MG63 (cell line): ENCODE measurements at places on chromosomes 3 and 15. TPM values are rescaled to one million over a fixed set of nuclear protein-coding genes. Genes with fewer than 3 reads are reported as not detected.

CNTN6 gene
- total RNA-seq: not detected in 2 replicates

- DNase-seq: no peak
Observed at GRCh38 chr3:156445117-156446090, 109.5 kb downstream of the SSR3 start.

- DNase-seq: no peak
Observed at GRCh38 chr3:194731506-194732073, 45.9 kb downstream of the FAM43A start.

DNA sequence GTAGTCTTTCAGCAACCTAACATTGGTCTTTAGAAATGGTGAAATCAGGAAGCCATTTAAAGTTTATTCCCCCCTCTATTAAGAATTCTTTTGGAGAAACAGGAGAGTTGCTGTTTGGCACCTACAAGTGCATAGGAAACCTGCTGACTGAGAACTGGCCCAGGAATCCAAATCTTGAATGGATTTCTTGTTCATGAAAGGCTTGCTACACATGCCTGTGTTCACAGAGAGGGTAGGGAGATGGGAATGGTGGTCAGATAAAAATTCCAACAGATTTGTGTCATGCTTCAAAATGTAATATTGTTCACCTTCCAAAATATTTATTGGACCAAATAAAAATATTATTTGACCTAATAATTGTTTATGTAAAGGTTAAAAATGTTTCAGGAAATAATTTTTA is 24.2 kb upstream of the ZPLD1 start:
- no peak for DNase-seq

GOLGA6L7 gene
- total RNA-seq: not detected in 2 replicates

MED12L gene
- total RNA-seq: not detected in 2 replicates

- peak; percentile 55 for DNase-seq
Observed at GRCh38 chr3:54882129-54882833, 45.6 kb downstream of the LRTM1 start.

MRAS gene
- total RNA-seq: 11.0 and 23.4 TPM in 2 replicates

- no peak for DNase-seq
Observed at GRCh38 chr3:86815880-86816279, 175.1 kb downstream of the VGLL3 start.

- DNase-seq: no peak
Observed at GRCh38 chr3:142944342-142944741, 19.1 kb downstream of the PAQR9 start.

DNA sequence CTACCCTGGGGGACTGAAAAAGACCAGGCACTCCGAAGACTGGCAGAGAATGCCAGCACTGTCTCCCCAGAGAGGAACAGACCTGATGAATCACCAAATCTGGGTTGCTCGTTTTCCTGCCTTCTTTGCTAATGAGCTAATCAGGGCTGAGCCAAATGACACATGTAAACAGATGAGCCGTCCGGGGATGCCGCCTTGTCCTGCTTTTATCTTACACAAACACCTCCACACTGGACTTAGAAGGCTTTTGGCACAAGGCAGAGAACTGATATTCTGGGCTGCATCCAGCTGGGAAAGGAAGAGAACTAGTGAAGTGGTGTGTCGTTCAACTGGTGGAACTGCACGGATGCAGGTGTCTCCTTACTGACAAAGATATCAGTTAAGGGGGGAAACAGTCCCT is 88.1 kb downstream of the MECOM start:
- DNase-seq: peak; percentile 79

GRCh38 chr3:143343944-143344343 is 224.4 kb downstream of the CHST2 start:
- DNase-seq: no peak

GRCh38 chr3:157317895-157318294 is 118.8 kb upstream of the PTX3 start:
- DNase-seq: peak; percentile 20

DNA sequence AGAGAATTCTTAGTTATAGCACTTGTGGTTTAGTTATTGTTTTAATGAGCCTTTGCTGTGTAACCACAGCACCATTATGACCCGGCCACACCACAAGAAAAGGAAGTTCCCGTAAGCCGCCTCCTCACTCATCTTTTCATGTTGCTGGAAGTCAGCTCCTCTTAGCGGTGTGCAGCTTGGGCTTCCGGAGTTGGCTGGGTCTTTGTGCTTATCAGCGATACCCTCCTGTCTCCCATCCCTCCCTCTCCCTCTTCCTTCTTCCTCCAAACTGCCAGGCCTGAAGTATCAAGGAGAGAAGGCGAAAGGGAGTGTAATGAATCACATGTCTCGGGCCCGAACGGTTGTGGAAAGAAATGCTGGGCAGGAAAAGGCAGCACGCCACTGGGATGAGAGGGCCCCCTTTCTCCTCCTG is 353.5 kb downstream of the MCTP2 start:
- no peak for DNase-seq

DNA sequence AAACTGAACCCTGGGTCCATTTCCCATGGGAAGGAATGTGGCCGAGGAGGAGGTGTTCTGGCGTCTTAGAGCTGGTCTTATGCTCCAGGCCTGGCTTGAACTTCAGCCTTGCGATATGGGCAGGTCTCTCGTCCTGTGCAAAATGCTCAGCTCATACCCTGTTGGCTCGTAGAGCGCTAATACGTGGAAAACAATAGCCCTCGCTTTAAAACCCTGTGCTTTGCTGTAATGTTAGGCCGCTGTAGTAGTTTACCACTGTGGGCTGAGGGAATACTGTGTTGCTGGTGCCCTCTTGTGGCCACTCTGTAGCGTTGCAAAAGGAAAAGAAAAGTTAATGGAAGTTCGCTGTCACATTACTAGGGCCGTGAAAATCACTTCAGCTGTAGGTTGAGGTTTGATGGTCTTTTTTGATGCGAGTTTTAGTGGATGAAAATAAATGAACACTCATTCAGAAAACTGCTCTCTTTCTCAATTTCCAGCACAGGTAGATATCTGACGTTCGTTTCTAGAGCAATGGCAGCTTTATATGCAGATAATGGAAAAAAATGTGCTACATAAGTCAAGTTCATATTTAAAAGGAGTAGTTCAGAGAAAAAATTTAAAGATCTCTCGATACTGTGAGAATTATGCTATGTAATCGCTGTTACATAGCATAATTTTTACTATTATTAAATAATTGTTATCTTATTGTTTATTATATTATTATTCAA is 92.9 kb downstream of the MCTP2 start:
- DNase-seq: peak; percentile 39

MKRN2OS gene
- total RNA-seq: not detected in 2 replicates

CPNE9 gene
- not detected in 2 replicates for total RNA-seq

DNA sequence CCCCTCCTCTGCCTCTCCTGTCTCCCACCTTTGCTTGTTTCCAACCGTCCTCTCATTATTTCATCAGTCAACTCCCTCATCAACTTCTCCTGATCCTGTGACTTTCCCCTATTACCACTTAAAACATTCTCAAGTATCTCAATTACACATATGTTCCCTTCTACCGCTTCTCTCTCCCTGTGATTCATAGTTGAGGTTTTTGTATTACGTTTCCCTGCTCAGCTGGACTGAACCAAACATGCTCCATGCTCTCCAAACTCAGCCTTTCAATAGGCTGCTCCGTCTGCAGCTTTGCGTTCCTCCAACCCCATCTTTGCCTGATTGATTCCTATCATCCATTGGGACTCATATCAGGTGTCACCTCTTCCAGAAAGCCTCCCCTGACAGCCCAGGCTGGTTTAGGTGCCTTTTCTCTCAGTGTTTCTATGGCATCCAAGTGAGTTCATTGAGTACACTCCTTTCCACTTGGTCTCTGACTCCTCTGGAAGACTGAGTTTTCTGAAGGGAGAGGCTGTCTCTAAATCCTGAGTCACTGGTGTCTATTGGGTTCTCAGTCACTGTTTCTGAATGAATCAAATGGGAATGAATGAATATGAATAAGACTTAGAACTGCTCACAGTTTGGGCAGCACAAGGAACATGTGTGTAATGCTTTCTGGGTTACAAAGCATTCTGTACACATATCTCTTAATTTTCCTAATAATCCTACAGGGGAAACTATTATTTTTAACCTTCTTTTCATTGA is 56.4 kb downstream of the PLD1 start:
- no peak for DNase-seq

AHSG gene
- total RNA-seq: not detected in 2 replicates

GRCh38 chr15:67967871-67968431 is 86.2 kb upstream of the PIAS1 start:
- peak; percentile 77 for DNase-seq

CCR1 gene
- total RNA-seq: not detected in 2 replicates

GRK7 gene
- total RNA-seq: not detected in 2 replicates

DNAH1 gene
- total RNA-seq: 0.49 and 1.2 TPM in 2 replicates

DNA sequence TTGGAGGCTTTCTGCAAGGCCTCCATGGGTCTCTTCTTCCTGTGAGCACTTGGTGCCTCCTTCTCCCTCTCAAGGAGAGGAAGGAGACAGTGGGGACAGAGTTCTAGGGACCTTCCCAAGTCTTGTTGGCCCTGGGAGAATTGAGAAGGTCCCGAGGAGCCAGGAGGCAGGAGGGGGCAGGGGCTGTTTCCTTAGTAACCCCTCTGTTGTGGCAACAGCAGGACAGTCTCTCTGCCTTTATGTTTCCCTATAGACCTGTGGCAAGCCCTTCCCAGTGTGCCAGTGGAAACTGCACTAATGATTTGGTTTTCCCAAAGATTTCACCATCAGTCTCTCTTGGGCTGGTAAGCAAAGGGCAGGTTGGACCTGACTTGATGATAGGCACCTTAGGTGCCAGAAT is 87.8 kb upstream of the GALNT15 start:
- DNase-seq: no peak

SPG21 gene
- 116 and 137 TPM in 2 replicates for total RNA-seq

GRCh38 chr15:96177279-96177678 is 153.2 kb upstream of the NR2F2 start:
- DNase-seq: no peak

DNA sequence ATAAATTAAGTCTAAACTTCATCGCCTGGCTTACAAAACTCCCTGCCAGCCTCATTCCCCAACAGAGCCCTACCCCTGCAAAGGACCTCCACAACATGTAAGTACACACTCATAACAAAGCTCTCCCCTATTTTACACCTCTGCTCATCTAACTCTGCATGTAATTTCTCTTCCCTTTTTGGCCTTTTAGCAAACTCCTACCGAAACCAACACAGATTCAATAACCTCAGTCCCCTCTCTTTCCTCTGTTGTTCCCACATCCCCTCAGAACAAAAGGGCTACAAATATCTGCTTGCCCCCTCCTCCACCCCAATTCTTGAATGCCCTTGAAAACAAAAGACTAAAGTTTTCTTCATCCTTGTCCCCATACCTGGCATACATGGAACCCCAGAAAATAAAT is 662 bp downstream of the UBL7 start:
- no peak for DNase-seq

DGKG gene
- 0.12 and 2.6 TPM in 2 replicates for total RNA-seq

SLC6A1 gene
- not detected in 2 replicates for total RNA-seq

DNA sequence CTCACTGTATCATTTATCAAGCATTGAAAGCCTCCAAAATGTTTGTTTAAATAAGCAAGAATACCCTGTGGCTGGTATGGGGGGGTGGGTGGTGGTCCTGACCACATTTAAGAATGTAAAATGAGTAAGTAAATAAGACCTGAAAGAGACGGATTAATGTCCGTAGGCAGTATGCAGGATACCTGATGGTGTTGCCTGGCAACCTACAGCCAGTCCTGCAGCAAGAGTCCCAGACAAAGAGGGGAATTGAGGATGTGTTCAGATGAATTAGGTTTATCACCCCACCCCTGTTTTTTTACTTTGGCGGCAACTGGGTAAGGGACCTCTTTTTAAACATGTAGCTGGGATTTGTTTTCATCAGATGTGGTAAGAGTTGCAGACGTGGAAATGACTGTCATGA is 99.8 kb upstream of the BFSP2 start:
- no peak for DNase-seq

GRCh38 chr15:67157521-67158252 is 92.3 kb downstream of the SMAD3 start:
- DNase-seq: no peak

GRCh38 chr3:56303487-56303886 is 164.8 kb downstream of the ERC2 start:
- DNase-seq: no peak

DNA sequence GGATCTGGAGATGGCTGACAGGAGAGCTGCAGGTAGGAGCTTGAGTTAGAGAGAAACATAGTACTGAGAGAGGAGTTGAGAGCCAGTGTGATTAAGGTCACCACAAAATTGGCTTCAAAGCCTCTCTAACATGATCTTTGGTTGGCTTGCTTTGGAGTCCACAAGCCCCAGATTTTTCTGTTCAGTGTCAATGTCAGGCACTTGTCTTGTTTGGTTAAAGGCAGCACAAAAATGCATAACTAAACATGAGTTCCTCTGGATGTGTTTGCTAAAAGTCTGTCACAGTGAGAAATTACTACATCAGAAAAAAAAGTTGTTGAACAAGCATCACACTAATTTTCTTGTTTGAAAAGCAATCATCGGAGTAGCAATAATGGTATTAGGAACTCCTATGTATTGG is 440.5 kb downstream of the NTRK3 start:
- no peak for DNase-seq

C3orf70 gene
- not detected in 2 replicates for total RNA-seq

RHCG gene
- total RNA-seq: not detected in 2 replicates

- peak; percentile 32 for DNase-seq
Observed at GRCh38 chr15:87227846-87228245, 1028.7 kb downstream of the NTRK3 start.

GRCh38 chr3:156843071-156843808 is 17.1 kb downstream of the LEKR1 start:
- DNase-seq: no peak

GRCh38 chr3:2861920-2862319 is 248.3 kb downstream of the IL5RA start:
- no peak for DNase-seq

- no peak for DNase-seq
Observed at GRCh38 chr3:66572938-66573710, 72.3 kb upstream of the LRIG1 start.

DNA sequence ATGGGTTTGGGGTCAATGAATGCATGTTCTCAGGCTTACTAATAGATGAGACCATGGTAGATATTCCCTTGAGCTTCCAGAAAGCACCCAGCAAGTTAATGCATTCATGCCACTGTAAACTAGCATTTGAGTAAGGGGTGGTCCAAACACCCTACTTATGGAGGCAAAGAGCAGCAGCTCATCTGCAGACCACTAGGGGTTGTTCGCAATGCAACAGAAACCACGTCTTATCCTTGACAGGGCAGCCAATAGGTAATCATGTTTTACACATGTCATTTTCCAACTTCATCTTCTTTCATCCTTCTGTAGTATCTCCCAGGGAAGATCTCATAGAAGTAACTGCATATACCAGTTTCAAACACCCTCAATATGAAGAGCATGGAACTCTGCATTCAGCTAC is 330.2 kb downstream of the RORA start:
- no peak for DNase-seq

- DNase-seq: no peak
Observed at GRCh38 chr3:108281670-108282069, 14.7 kb upstream of the HHLA2 start.

GRCh38 chr3:18481946-18482548 is 56.9 kb upstream of the SATB1 start:
- no peak for DNase-seq
